ENCODE measurements at places on chromosomes 3 and 15.
A peak's percentile ranks its signal among the peaks of the same experiment; 100 is the strongest.

DNA sequence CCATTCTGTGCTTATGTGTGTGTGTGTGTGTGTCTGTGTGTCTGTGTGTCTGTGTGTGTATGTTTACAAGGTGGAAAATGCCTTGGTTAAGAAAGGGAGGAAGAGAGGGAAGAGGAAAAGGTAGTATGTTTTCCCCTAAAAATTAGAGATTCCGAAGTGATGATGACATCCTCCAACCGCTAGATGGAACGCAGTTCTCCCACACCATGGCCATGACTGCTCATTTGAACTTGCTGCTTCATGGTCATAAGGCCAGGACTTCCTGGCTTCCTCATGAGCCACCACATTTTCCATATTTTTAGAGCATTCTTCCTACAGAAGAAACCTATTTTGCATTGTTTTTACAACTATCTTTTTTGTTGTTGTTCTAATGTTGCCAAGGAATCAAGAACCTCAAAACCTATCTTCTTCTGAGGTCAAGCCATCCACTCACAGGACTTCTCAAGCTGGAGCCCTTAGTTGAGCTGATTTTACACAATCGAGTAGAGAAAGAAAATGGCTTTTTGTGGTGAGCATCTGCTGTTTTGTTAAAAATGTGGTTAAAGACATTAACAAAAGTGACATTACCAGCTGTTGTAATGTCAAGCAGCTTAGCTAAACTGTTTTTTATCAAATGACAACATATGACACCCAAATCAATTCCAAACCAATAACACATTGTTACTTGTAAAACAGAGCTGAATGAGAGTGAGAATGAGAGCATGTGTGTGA lies 1091.0 kb downstream of the FHIT start:
- peak; percentile 19 for DNase-seq

DNA sequence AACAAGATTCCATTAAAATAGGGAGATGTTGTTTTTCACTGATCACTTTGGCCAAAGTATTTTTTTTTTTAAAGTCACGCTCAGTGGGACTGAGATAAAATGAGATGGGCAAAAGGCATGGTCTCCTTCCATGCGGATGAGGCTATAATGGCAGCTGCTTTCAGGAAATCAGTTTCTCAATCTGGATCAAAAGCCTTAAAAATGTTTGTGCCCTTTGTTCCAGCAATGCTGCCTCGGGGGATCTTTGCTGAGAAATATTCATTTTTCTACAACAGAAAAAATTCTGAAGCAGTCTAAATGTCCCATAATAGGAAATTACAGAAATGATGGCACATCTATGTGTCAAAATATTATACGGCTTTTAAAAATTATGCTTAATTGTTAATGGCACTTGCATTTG lies 97.2 kb downstream of the SMAD6 start:
- DNase-seq = no peak

DNA sequence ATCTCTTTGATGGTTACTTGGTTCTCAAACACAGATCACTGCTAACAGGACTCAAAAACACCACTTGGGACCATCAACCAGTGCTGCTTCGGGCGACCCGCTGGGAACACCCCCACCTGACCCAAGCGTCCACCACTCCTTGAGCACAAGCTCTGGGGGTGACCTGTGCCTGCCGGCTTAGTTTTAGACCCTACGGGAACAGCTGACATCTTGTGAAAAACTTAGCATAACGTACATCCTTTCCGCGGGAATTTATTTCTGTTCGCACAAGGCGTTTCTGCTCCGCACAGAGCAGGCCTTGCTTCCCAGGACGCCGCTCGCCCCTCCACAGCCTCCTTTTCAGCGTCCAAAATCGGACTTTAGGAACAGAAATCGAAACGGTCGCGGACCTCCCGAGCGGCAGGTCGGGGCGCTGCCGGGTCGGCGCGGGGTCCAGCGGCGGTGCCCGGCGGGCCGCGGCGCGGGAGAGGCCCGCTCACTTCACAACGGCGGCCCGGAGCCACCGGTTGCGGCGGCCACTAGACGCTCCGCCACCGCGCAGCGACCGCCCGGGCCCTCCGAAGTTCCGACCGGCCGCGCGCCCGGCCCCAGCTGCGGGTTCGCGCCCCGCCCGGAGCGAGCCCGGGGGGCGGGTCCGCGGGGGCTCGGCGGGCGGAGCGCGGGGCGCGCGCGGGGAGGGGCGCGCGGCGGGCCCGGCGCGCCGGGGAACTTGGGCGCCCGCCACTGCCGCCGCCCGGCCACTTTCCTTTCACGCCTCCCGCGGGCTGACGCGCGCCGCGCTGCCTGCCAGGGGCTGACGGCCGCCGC lies 959 bp downstream of the SFMBT1 start:
- DNase-seq = no peak

DNA sequence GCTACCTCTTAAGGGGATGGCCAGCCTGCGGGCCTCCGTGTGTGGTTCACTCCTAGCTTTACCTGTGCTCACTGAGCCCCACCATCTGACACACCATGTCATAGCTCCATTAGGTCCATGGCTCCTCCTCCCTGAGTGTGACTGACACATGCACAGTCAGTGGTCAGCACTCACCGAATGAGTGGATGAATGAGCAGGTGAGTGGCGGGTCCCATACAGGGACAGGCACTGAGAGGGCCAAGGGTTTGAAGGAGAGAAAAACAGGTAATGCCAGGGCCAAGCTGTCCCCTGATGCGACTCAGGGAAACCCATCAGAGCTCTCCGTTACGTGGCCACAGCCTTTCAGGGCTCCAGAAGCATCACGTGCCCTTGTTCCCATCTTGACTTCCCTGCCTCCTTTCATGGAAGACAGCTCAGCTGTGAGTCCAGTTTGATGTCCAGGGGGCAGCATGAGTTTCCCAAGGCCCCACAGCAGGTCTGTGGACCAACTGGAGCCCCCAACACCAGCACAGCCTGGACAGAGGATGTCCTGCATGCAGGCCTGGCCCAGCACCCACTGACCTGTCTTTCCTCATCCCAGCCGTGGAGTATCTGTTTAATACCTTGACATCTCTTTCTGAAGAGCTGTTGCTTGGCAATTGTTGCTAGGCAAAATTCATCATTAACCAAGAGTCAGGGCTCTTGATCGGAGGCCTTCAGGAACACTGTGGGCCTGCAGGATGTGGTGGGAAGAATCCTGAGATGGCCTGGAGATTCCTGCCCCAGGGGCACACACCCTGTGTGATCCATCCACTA lies 84.4 kb downstream of the PLXNA1 start:
- DNase-seq = no peak

DNA sequence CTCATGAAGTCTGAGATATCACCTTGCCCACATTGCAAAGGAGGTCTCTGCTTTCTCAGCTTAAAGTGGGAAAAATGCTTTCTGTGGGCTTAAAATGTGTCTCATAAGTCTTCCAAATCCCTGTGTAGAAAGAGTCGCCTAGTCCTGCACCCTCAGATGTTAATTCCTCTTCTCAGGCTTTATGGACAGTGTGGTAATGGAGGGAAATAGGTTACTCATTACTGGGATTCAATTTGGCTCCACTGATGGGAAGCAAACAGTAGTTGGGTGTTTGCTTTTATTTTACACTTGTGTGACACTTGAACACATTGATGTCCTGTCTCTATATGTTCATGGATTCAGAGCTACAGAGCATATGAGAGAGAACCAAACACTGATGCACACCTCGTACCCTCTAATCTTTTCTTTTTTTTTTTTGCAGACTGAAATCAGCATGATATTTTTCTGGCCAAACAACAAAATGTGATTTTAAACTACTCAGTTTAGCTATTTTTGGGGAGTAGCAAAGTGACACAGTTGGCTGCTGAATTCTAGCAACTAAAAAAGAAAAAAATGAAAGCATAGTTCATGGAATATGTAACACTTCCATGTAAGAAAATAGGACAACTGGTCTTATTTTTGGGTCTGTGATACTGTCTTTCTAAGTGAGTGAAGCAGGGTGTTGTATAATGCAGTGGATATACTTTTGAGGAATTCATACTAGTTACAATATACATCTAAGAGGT lies 8.6 kb downstream of the PTPRG start:
- DNase-seq = no peak
